ENCODE measurements at places on chromosomes 6 and 20. TPM values are rescaled to one million over a fixed set of nuclear protein-coding genes. Genes with fewer than 3 reads are reported as not detected.

The SHLD1 gene
- total RNA-seq = 3.2 TPM

The ZBTB24 gene
- total RNA-seq = 4.6 TPM

The LRP11 gene
- total RNA-seq = 62.1 TPM

The DST gene
- 355 TPM for total RNA-seq

The CEP85L gene
- total RNA-seq = 23.5 TPM

The HLA-E gene
- 187 TPM for total RNA-seq

The MEP1A gene
- total RNA-seq = not detected

The TMEM200A gene
- total RNA-seq = 31.3 TPM

The FOXC1 gene
- total RNA-seq = 2.3 TPM

The STK38 gene
- total RNA-seq = 11.6 TPM

The FARS2 gene
- 36.9 TPM for total RNA-seq

The KIAA1755 gene
- 3.3 TPM for total RNA-seq

The WFDC12 gene
- not detected for total RNA-seq

The CD83 gene
- total RNA-seq = 1.9 TPM

The C6orf52 gene
- total RNA-seq = not detected
